ENCODE measurements at places on chromosomes 4 and X. TPM values are rescaled to one million over a fixed set of nuclear protein-coding genes. Genes with fewer than 3 reads are reported as not detected.

DNA sequence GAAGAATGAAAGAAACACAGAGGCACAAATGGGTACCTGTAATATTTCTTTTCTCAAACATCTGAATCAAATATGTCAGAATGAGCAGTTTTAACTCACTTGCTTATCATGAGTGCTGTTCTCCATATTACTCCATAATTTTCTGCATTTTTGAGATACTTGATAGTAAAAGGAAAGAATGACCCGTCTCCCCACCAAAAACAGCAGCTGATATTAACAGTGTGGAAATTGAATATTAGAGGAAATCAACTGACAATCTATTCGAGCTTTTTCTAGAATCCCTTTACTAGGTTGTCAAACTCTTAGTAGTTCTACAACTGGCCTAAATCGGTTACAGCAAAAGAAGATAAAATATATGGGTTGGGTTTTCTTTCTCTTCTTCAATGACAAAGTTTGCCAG lies 49.9 kb upstream of the HELT start:
- no peak for ATAC-seq

- no peak for ATAC-seq
Observed at GRCh38 chrX:23790155-23790497, 7.2 kb downstream of the SAT1 start.

DNA sequence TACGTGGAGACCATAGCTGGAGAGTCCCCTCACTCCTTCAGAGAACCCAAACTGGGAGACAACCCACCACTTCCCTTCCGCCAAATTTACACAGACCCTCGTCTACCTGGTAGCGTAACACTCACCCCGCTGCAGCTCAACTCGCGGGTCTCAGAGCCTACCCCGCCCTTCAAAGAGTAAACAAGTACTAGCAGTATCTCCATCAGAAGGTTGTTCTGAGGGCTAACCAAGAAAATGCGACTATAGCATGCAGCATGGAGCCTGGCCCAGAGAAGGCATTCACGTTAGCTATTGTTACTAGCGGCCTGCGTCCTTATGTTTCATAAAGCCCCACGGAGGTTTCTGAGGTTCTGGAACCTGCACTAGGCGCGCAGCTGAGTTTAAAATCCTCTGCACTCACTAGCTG lies 531 bp upstream of the MANBA start:
- no peak for ATAC-seq

GRCh38 chrX:102154218-102154860 lies 1.4 kb downstream of the BEX5 start:
- no peak for ATAC-seq

DNA sequence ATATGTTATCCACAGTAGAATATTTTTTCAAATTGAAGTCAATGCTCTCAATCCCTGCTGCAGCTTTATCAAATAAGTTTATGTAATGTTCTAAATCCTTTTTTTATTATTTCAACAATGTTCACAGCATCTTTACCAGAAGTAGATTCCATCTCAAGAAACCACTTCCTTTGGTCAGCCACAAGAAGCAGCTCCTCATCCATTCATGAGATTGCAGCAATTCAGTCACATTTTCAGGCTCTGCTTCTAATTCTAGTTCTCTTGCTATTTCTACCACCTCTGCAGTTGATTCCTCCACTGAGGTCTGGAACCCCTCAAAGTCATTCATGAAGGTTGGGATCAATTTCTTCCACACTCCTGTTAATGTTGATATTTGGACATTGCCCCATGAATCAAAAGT lies 2301.3 kb upstream of the TENM3 start:
- ATAC-seq, result no peak

TLR8 gene
- 0.66 TPM for total RNA-seq

GRCh38 chr4:175166020-175166419 lies 247.9 kb downstream of the ADAM29 start:
- ATAC-seq, result no peak

KANTR gene
- total RNA-seq, result 7.7 TPM

- no peak for ATAC-seq
Observed at GRCh38 chrX:110003167-110004156, 548 bp downstream of the TMEM164 start.

DNA sequence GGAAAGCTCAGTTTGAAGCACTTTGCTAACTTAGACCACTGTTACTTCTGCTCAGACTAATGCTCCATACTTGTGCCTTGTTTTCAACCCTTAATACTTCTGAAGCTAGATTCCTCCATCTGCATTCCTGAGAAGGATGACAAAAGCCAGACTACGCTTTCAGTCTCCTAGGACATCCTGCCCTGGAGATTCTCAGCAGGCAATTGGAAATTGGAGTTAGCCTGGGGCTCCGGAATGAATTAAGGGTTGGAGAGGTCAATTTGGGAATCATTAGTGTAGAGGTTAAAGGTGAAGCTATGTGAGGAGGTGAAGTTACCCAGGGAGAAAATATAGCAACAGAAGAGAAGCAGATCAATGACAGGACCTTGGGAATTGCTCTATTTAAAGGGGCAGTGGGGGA lies 215.9 kb upstream of the MBNL3 start:
- no peak for ATAC-seq

AFM gene
- not detected for total RNA-seq

DNA sequence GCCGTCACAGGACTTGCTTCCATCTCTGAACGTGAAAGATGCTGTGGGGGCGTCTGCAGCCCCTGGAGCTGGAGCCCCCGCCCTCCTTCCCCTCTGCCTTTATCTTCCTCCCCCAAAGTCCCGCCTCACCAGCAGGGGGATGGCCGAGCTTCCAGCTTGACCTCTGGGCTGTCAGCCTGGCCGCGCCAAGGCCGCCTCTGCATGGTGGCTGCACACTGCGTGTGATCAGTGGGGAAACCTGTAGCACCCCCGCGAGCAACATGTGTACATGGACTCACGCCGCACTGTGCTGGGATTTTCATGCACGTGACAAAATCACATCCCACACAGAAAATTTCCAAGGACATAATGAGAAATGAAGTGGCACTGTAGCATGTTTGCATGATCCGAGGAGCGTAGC lies 26.5 kb upstream of the PSAPL1 start:
- ATAC-seq, result no peak

DNA sequence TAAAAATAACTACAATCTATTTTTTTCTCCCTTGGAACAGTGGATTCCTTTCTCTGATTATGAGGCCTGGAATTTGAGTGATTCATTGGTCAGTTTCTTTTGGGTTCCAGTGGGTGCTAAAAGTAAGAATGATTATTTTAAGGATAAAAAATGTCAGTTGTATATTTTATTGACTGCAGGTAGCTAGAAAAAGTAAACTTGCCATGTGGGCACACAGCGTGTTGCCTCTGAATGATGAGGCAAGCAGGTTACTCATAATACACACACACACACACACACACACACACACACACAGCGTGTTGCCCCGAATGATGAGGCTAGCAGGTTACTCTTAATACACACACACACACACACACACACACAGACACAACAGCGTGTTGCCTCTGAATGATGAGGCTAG lies 13.8 kb downstream of the GALNT7 start:
- ATAC-seq, result no peak
